ENCODE measurements at places on chromosomes 4 and X. TPM values are rescaled to one million over a fixed set of nuclear protein-coding genes. Genes with fewer than 3 reads are reported as not detected.

IQCM gene
- total RNA-seq = not detected

XG gene
- total RNA-seq = not detected

PAGE4 gene
- total RNA-seq = not detected

IL13RA2 gene
- total RNA-seq = not detected

BST1 gene
- total RNA-seq = 0.31 TPM

DNA sequence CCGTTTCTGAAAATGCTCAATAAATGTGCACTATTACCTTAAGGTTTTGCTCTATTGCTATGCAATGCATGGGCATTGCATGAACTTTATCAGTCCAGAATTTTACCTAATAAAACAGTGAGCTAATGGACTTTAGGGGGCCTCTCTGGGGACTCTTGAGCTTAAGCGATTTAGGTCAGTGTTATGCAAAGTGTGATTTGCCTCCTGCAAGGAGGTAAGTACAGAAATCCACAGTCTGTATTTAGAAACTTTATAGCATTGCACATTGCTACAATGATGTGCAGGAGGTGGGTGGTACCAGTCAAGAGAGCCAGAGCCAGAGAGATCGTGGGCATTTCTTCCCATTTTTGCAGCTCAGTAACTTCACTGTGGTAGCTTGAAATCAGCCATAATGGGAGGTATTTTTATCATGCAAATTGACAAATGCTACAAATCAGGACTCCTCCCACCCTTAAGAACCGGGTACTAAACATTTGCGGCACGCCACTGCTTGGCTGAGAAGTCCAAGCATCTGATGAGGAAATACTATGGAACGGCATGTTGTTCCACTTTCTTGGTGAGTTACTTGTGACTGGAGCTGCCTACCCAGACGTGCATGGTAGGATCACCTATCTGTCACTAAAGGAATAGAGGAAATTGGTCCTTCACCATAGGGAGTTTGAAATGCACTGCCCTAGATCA is 174.6 kb upstream of the PGRMC2 start:
- H3K36me3 ChIP-seq = no peaks in the 10 kb centered on the region
- no peak overlapping the region for H3K4me3 ChIP-seq
- H3K27ac ChIP-seq = no peak overlapping the region
- no peak for DNase-seq
- H3K27me3 ChIP-seq = no peaks in the 10 kb centered on the region

DNA sequence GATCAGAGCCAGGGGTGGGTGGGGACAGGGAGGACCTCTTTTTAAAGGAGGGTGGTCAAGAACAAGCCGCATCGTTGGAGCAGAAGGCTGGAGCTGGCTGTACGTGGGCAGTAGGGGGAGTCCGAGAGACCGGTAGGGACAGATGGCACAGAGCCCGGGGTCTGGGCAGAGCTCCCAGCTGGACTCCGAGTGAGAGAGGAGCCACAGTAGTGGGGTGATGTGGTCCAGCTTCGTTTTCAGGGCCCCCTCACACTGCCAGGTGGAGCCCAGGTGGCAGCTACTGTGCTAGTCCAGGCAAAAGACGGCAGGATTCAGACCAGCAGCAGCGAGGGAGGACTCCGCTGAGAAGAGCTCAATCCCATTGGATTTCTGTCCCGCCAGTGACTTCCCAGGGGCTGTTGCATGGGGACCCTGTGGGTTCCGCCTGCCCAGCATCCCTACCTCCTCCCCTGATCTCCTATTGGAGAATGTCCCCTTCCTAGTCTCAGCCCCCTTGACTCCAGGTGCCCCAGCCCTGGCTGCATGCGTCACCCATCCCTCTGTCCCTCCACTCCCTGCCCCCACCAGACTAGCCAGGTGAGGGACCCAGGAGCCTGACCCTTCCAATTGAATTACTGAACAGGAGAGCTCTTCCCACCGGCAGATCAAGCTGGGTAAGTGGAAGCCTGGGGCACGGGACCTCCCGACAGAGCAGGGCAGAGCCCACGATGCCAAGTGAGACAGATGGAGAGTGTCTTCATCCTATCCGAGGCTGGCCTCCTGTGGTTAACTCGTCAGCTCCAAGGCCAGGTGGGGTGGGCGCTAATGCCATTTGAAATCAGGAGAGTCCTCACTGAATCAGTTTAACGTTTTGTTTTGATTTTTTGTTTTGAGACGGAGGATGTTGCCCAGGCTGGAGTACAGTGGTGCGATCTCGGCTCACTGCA is 2.9 kb downstream of the ARHGAP4 start:
- DNase-seq = no peak
- 0 out of 2 replicates have a peak, but pooled peaks cover 7% of the 10 kb centered on the region for H3K4me1 ChIP-seq
- no peak overlapping the region for H3K27ac ChIP-seq

DNA sequence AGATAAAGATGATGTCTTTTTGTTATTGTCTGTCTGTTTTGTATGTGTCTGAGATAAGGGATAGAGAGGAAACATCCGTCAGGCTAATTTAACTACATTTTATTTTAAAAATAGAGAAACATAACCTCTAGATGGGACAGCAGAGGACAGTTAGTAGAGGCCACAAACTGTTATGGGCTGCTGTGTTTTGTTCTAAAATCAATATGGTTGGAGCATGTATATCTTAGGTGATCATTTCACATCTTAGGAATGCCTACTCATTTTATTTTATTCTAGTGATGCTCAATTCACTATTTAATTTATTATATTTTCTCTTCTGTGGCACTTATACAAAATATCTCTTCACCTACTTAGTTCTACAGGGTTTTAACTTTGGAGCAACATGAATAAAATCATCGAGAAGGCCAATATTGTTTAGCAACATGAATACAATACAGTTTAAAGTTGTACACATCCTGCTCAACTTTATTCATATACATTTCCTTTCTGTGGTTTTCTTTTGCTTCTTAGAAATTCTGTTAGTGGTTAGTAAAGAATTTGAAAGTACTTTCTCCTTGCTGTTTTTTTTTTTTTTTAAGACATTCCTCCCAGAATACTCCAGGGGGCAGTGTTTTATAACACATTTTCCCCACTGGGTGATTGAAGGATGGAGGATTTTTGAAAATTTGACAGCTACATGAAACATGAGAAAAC is 392.9 kb downstream of the UNC5C start:
- H3K4me1 ChIP-seq = no peaks in the 10 kb centered on the region
- H3K36me3 ChIP-seq = no peaks in the 10 kb centered on the region
- H3K4me3 ChIP-seq = no peak overlapping the region
- no peak overlapping the region for H3K27ac ChIP-seq
- no peaks in the 10 kb centered on the region for H3K27me3 ChIP-seq

DNA sequence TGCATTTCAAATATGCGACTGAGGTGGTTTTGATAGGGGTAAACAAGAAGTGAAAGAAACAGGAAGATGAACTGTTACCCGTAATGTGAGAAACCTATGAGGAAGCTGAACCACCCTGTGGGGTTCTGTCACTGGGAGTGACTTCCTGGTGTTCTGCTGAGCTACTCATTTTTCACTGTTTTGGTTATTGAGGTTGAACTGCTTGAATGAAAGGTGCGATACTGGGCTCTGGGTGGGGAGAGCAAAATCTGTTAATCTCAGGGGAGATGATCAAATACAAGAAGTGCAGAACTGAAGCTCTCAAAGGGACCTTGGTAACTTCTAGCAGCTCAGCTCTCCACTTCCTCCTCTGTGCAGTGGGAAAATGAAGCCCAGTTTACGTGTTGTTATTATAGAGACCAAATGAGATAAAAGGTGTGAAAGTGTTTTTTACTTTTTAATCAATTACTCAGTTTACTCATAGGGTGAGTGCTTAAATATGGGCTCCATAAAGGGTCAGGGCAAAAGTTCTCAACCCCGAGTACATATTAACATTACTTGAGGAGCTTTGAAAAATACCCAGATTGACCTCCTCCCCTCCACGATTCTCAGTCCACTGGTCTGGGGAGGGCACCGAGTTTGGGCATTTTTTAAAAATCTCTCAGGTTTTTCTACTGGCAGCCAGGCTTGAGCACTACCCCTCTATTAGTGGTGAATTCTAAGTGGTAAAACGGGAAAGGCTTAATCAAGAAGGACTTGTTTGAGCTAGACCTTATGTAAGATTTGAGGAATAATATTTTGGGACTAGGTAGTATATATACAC is 66.7 kb downstream of the COQ2 start:
- H3K27ac ChIP-seq = peak overlapping the region; percentile 33
- H3K27me3 ChIP-seq = no peaks in the 10 kb centered on the region
- peaks cover 18% of the 10 kb centered on the region for H3K4me1 ChIP-seq
- no peak overlapping the region for H3K4me3 ChIP-seq
- H3K36me3 ChIP-seq = no peaks in the 10 kb centered on the region
- no peak for DNase-seq

- H3K4me1 ChIP-seq = no peaks in the 10 kb centered on the region
- no peak for DNase-seq
- H3K27me3 ChIP-seq = no peaks in the 10 kb centered on the region
- no peak overlapping the region for H3K4me3 ChIP-seq
- no peak overlapping the region for H3K27ac ChIP-seq
- H3K36me3 ChIP-seq = no peaks in the 10 kb centered on the region
Observed at GRCh38 chr4:10197952-10198351, 81.4 kb upstream of the WDR1 start.

DNA sequence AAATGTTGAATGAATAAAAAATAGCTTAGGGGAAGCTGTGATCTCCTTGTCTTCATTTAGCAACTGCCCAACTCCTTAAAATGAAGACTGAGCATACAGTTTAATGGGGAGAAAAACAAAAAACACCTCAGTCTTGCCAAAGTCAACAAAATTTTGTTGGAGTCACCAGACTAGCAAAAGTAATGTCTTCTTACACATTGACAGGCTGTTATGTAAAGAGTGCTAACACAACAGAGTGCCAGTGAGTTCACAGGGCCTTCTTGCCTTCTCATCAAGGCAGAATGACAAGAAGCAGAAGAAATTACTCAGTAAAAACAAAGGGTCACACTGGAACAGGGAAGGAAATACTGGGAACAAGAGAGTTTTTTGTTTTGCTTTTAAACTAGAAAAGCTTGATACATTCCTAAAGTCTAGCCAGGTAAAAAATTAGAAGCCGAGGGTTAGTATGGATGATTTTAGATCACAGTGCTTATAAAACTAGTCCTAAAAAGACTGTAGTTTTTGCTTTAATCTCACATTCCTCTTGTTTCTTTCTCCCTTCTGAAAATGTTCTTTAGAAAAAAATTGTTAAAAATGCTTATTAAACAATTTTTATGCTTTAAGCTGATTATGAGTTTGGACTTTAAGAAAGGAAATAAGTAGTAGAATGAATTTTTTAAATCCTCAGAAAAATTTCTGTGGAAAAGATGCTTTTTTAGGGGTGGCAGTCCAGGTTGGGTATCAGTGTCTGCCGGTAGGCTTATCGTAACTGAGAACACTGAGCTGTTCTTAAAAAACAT is 38.7 kb upstream of the FRAS1 start:
- no peaks in the 10 kb centered on the region for H3K36me3 ChIP-seq
- H3K4me3 ChIP-seq = no peak overlapping the region
- no peaks in the 10 kb centered on the region for H3K4me1 ChIP-seq
- no peak for DNase-seq
